Activated naive CD4-positive, alpha-beta T cell treated with anti-CD3 and anti-CD28 coated beads for 36 hours (primary cell): ENCODE measurements at places on chromosomes 1 and 21. TPM values are rescaled to one million over a fixed set of nuclear protein-coding genes. Genes with fewer than 3 reads are reported as not detected.
A peak's percentile ranks its signal among the peaks of the same experiment; 100 is the strongest.

DNA sequence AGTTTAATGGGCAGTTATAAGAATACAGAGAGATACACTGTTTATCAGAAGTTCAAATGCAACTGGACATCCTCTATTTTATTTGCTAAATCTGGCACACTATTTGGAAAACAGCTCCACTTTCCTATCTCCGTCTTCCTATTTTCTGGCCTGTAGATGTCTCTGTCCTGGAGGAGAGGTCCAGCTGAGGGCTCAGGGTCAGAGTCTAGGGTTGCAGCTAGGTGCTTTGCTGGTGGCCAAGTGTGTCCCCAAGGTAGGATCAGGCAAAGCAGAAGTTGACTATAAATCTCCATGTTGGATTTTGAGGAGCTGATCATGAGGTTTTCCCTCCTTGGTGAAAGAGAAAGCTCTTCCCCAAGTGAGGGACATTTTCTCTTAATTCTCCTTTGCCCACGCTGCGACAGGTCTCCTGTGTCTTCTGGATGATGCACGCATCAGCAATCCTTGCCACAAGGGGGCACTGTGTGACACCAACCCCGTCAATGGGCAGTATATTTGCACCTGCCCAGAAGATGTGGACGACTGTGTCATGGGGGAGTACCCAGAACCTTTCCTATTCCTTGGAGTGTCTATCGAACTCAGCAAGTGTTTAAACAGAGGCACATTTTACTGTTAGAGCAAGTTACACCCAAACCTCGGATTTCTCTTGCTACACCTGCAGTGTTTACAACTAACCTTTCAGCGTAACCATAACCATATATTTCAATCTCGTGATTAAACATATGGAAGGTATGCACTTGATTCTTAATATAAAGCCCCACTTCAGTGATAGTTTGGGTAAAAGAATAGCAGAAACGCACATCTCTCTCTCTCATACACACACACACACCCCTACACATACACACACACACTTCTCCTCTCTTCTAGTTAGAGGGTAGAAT, 10.2 kb downstream of the ADAM30 start:
- DNase-seq = peak; percentile 76

Gene IPP
- total RNA-seq = 20.2 TPM

Gene COPA
- total RNA-seq = 97.8 TPM

DNA sequence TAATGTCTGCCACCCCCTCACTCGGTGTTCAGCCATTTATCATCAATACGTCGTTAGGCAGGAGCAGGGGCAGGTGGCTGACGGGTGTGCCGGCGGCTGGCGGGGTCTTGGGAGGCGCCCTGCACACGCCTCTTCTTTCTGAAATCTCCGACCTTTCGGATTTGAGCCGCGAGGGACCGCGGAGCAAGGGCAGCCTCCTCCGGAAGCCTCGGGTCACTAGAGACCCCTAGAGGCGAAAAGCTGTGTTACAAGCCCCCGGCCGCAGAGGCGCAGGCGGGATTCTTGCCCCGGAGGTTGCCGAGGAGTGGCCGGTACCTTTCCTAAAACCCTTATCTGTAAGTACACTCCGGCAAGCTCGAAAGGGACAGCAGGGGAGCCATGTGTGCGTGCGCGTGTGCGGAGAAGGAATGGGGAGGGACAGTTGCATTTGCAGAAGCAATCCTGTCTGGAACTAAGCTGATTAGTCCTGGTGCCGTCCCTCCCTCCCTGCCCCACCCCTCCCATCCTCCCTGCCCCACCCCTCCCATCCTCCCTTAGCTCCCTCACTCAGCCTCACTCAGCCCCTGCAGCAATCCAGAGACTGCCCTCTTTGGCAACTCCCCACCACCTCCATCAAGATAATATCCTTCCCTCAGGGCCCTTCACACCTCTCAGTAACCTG, 11.0 kb downstream of the BRINP2 start:
- peak; percentile 42 for DNase-seq

DNA sequence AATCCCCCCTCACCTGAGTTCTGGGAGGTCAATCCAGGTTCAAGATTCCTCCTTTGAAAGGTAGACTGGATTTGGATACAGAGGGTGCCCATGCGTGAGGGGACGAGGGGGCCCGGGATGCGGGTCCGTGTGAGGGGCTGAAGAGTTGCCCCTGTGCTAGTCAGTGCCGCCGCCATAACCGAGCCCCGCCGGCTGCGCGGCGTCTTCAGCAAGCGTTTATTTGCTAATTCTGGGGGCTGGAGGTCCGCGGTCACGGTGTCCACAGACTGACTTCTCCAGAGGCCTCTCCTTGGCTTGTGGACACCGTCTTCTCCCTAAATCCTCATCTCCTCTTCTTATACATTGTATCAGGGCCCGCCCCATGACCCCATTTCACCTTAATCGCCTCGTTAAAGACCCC, 20.9 kb upstream of the SAMD11 start:
- DNase-seq = no peak

Gene TBX15
- total RNA-seq = not detected

DNA sequence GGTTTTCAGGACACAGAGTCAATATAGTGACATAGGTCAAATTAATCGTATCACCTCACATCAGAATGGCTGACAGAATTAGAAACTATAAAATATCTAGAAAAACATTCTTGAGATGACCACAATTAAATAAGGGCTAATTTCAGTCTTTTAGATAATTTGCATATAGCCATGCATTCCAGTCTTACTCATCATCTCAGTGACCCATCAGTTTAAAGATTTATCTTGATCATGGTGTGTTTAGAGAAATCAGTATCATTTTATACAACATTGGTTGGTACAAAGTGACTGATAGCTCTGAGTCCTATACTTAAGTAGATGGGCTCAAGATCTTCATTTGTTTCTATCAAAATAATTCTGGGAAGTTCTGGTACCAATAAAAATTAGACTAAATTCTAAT, 262.3 kb upstream of the SNX7 start:
- DNase-seq = no peak

- no peak for DNase-seq
Observed at GRCh38 chr1:200329208-200329882, 80.5 kb downstream of the ZNF281 start.

DNA sequence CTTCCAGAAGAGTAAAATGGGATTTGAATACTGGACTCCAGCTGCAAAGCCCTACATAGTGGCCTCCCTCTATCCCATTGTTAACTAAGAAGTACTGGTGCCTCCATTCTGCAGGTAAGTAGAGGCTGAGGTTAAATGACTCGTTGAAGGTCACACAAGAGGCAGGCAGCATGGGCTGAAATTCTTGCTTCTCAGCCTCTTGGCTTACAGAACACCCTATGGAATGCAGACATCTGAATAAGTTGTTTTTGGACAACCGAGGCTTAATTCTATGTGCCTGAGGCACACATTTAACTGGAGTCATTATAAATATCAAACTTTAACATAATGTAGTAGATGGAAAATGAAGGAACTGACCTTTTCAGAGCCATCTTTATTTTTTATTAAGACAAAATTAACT, 5.7 kb downstream of the DNAJC11 start:
- no peak for DNase-seq

DNA sequence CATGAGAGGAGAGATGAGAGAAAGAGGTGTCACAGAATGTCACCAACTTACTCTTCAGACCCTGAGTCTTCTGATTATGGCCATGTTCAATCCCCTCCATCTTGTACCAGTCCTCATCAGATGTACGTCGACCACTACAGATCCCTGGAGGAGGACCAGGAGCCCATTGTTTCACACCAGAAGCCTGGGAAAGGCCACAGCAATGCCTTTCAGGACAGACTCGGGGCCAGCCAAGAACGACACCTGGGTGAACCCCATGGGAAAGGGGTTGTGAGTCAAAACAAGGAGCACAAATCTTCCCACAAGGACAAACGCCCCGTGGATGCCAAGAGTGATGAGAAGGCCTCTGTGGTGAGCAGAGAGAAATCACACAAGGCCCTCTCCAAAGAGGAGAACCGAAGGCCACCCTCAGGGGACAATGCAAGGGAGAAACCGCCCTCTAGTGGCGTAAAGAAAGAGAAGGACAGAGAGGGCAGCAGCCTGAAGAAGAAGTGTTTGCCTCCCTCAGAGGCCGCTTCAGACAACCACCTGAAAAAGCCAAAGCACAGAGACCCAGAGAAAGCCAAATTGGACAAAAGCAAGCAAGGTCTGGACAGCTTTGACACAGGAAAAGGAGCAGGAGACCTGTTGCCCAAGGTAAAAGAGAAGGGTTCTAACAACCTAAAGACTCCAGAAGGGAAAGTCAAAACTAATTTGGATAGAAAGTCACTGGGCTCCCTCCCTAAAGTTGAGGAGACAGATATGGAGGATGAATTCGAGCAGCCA, 8.0 kb downstream of the ELOA start:
- DNase-seq = peak; percentile 60

- DNase-seq = no peak
Observed at GRCh38 chr1:196309386-196309785, 298.9 kb downstream of the KCNT2 start.

Gene HSD3B1
- total RNA-seq = not detected

Gene OLFML3
- not detected for total RNA-seq

DNA sequence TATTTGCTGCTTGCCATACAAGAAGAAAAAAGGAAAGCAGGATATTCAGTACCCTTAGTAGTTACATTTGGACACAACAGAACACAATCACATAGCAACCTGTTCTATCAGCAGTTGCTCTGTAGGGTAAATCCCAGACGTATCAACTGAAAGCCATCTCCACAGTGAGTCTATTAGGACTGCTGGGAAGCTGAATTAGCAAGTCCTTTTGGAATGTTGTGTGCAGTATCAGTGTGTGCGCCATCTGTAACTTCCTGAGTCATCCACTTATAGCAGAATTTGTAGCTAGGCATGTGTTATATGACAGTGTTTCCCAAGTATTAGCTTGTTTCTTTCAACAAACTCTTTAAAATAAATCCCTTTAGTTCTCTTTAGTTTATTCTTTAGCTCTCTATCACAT, 21.3 kb downstream of the CCDC30 start:
- no peak for DNase-seq

Gene PDC
- total RNA-seq = not detected

GRCh38 chr1:205013683-205014367, 29.2 kb upstream of the CNTN2 start:
- no peak for DNase-seq

- no peak for DNase-seq
Observed at GRCh38 chr1:235863699-235864093, 3.0 kb downstream of the LYST start.

DNA sequence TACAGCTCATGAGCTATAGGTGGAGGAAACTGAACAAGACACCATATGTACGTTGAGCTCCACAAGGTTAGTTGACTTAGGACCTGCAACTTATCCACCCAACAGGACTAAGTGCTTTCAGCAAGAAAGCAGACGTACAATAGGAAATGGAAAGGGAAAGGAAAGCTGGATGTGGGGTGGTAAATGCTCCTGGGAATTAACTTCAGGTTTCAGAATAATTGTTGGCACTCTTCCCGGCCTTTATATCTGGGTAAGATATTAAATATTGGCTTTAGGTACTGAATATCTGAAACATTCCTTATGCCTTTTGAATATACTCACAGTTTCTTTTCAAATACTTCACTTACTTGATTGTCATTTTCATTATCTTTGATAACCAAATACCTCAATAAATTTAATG, 36.3 kb downstream of the GLMN start:
- DNase-seq = no peak

GRCh38 chr21:41655259-41655658, 111.6 kb downstream of the RIPK4 start:
- no peak for DNase-seq

Gene NR1I3
- total RNA-seq = not detected

GRCh38 chr1:154398678-154399077, 6.5 kb upstream of the IL6R start:
- DNase-seq = no peak

DNA sequence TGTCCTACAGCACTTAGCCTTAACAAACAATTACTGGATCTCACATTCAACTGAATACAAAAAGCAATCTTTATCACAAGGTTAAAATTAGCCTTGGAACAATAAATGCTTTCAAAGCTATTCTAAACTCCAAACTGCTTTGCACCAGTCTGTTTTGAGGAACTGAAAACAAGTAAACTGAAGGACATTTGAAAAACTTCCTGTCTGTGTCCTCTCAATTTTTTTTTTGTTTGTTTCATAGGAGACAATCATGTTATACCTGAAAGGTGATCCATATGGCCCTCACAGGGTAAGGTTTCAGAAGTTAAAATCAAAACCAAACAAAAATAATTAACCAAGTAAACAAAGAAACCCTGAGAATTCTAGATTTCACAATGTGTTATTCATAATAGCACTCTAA, 459.1 kb downstream of the DPYD start:
- no peak for DNase-seq

- DNase-seq = no peak
Observed at GRCh38 chr1:23246274-23246673, 29.0 kb upstream of the HTR1D start.

GRCh38 chr1:160171980-160172379, 18.4 kb upstream of the CASQ1 start:
- DNase-seq = no peak

GRCh38 chr1:19381261-19381660, 69.1 kb downstream of the SLC66A1 start:
- no peak for DNase-seq

DNA sequence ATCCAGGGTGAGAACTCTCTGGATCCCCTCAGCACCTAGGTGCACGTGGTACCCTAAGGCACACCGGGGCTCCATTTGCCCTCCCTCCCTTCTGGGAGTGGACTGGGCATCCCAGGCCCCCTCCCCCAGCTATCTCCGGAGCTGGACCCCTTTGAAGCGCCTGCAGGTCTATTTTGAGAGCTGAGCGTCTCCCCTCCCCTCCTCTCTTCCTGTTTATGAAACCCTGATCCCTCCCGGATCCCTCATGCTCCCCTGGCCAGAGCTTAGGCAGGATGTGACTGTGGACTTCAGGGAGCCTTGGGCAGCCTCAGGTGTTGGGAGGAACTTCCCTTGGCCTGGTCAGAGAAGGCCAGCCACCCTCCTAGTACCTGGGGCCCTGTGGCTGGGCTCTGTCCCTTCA, 10.2 kb downstream of the RPS6KA1 start:
- DNase-seq = no peak

DNA sequence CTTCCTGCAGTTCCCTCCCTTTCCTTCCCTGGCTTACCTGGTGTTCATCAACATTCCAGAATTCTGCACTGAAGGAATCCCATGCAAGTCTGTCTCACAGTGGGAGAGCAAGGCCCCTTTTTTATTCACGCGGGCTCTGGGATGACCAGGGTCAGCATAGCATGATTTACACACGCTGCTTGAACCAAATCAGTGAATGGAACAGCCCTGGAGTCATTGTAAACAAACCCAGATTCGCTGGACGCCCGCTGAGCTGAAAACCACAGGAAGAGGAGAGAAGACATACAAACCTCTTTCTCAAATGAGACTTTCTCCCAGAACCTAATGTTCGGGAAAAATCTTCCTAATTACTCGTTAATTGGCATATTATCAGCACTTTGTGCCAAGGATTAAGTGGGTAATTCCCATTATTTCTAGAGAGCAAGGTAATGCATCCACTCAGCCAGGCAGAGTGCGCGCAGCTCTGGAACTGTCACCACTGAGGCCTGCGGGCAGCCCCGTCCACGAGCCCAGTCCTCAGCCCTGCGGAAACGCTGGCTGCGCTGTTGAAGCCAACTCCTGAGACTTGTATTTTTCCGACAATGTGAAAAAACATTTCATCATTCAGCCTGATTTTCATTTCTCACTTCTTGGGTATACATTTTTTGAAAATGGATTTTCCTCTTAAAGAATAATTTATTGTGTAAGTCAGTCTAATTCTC, 140.0 kb downstream of the ETS2 start:
- DNase-seq = no peak

Gene KRTAP21-2
- not detected for total RNA-seq

Gene DDAH1
- total RNA-seq = not detected

- no peak for DNase-seq
Observed at GRCh38 chr1:194052514-194053338, 866.3 kb upstream of the B3GALT2 start.
